Stimulated activated CD4-positive, alpha-beta T cell treated with anti-CD3 and anti-CD28 coated beads, Interleukin-4, amount 100 ng/mL, for 4 hours (primary cell): ENCODE measurements at places on chromosomes 16 and 17.
A peak's percentile ranks its signal among the peaks of the same experiment; 100 is the strongest.

- DNase-seq, result no peak
These were observed 48.8 kb downstream of the PIPOX start for GRCh38 chr17:29091606-29092289.

- no peak for DNase-seq
These were observed 3.9 kb downstream of the RAPGEFL1 start for GRCh38 chr17:40181205-40181604.

DNA sequence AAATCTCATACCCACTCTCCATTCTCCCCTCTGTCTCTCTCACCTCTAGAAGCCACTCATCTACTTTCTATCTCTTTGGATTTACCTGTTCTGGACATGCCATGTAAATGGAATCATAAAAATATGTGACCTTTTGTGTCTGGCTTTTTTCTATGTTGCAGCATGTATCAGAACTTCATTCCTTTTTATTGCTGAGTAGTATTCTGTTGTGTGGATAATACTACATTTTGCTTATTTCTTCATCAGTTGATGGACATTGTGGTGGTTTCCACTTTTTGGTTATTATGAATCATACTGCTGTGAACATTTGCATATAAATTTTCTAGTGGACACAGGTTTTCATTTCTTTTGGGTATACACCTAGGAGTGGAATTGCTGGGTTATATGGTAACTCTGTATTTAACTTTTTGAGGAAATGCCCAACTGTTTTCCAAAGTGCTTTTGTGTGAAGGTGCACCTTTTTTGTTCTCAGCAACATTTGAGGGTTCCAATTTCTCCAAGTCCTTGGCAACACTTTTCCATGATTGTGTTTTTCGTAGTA is 18.2 kb downstream of the MRTFB start:
- no peak for DNase-seq

DNA sequence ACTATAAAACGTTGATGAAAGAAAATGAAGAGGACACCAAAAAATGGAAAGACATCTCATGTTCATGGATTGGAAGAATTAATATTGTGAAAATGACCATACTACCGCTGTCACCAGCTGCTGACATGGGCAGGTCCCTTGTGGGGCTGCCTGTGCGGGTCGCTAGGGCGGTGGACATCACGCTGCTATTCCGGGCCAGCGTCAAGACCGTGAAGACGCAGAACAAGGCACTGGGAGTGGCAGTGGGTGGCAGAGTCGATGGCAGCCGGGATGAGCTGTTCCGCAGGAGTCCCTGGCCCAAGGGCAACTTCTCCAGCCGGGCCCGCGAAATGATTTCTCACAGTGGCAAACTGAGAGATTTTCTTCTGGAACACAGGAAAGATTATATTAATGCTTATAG is 48.2 kb upstream of the NSRP1 start:
- DNase-seq, result no peak

DNA sequence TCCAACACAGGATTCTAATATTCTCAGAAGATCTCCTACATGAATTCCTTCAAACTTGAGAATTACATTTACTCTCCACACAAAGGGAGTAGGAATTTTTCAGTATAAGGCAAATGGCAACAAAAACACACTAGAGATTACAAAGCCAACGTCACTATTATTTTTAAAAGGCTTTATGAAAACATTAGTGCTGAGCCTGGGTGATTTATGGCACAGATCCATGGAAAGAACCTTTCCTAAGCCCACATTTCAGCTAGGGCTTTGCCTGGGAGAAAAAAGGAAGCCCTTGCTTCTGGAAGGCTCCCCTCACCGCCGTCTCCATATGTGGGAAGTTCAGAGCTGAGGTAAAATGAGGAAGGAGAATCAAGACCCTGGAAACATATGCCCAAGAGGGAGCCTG is 499.4 kb upstream of the HSBP1 start:
- DNase-seq, result no peak

DNA sequence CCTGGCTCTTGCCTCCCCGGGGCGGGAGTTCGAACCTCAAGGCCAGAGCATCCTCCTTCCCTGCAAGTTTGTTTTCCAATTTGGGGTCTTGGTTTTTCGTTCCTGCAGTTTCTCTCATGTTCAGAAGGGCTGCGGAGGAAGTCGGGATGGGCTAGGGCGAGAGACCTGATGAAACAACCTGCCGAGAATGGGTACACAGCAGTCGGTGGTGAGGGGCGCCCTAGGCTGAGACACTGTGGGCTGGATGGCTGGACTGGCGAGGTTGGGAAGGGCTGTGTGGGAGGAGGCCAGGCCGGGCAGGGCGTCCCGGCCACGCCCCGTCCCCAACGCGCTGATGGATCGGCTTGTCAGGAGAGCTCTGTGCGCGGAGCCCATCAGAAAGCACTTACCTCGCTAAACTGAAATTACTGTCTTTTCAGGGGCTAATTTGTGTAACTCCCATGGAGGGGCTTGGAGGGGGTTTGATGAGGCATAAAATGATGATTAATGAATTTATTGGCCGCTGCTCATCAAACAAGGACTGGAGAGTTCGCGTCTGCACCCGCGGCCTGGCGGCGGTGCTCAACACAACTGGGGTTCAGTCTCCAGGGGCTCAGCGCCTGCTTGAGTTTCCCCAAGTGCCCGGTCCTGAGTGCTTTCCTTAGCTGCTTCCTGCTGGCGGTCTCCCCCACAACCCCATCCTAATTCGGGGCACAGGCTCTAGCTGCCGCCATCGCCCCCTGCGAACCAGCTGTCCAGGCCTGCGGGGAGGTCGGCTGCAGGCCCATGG is 9.0 kb downstream of the IRX5 start:
- no peak for DNase-seq

DNA sequence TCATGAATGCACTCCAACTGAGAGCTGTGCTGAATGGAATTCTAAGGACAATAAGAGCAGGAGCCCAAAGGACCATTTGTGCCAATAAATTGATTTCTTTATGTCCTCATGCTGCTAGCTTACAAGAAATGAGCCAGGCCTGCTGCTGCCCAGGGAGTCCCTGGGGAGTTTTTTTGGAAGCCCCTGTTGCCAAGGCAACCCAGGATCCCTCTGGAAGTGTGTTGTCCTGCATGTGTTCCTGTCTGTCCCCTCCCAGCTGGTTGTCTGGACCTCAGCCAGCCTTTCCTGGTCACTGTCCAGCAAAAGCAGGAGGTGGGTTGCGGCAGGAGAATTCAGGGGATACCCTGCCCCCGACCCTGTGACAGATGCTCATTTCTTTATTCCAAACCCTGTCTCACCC is 51.0 kb upstream of the GPRC5B start:
- DNase-seq, result no peak

DNA sequence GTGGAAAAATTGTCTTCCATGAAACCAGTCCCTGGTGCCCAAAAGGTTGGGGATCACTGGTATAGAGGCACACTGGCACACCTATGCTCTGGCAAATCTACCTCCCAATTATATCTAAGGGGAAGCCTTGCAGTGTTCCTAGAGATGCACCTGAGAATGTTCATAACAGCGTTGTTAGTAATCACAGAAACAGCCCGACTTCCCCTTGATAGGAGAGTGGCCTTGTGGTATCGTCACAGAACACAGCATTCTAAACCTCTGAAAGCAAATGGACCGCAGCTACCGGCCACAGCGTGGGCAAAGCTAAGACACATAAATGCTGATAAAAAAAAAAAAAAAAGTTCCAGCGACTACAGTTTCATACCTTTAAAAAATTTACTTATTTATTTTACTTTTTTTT is 39.1 kb upstream of the ADGRG1 start:
- DNase-seq, result no peak

GRCh38 chr17:63930951-63931575 is 1.1 kb downstream of the CD79B start:
- peak; percentile 52 for DNase-seq

- DNase-seq, result no peak
These were observed 8.5 kb downstream of the KIF19 start for GRCh38 chr17:74334393-74335039.

- no peak for DNase-seq
These were observed 9.1 kb downstream of the ZNF668 start for GRCh38 chr16:31064882-31065461.

DNA sequence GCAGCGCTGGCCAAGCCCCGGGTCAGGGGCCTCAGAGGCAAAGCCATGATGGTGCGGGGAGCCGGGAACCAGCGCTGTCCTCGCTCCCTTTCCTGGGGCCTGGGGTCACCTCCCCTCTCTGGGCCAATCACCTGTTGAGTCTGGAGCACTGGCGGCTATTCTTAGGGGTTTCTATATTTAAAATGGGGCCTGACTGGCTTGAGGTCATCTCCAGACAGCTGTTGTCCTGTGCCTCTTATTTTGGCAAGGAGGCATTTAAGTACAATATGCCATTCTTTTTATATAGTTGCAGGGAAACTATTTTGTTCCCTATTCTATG is at the start of gene COX6A2:
Gene COX6A2 (minus strand): TSS at position 82 of the 319 bp plus-strand sequence. CDS start 35 bp downstream, at position 47.
- DNase-seq, result no peak

GRCh38 chr16:728131-728889 is 1.4 kb downstream of the HAGHL start:
- DNase-seq, result peak; percentile 53

GRCh38 chr16:12362482-12363458 is 386.2 kb downstream of the SNX29 start:
- DNase-seq, result no peak

- DNase-seq, result no peak
These were observed 734 bp downstream of the ARHGDIG start for GRCh38 chr16:280991-281659.

- no peak for DNase-seq
These were observed 2.8 kb upstream of the MMP15 start for GRCh38 chr16:58022601-58023371.

- DNase-seq, result no peak
These were observed 1860.3 kb downstream of the TP53TG3F start for GRCh38 chr16:35319536-35320192.

GRCh38 chr17:20968913-20969616 is 73.7 kb downstream of the USP22 start:
- no peak for DNase-seq

DNA sequence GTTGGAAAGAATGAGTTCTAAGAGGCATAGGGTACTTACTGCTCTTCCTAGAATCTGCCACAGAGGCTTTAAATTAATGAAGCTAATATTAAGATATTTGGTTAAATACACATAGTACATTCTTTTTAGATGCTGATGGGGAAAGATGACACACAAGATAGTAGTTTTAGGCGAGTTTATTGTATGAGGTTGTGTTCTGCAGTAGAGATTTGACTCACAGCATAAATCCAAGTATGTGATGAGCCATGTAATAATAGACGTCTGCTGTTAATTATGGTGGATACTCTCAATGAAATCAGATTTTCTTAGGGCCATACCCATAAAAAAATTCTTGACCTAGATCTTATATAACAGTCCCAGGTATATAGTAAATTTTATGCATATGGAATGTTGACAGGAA is 8.0 kb downstream of the TNRC6C start:
- no peak for DNase-seq

GRCh38 chr16:54076006-54076504 is 210.5 kb downstream of the IRX3 start:
- no peak for DNase-seq

DNA sequence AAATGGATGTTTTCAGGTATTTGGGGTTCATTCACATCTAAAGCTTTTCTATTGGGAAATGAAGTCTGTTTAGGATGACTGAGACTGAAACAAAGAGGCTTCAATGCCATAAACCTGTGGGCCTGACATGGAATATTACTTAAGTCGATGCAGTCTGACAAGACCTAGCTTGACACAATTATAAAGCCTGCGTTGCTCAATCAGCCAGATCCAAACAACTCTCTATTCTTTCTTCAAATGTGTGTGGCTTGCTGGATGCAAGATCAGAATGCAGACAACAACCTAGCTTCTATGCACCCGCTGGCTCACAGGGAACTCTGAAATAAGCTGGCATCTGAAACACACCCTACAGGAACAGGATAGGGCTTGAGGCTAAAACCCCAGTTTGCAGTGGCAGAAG is 40.0 kb downstream of the RFFL start:
- DNase-seq, result no peak

- no peak for DNase-seq
These were observed 6.2 kb upstream of the TMEM235 start for GRCh38 chr17:78225088-78225865.

DNA sequence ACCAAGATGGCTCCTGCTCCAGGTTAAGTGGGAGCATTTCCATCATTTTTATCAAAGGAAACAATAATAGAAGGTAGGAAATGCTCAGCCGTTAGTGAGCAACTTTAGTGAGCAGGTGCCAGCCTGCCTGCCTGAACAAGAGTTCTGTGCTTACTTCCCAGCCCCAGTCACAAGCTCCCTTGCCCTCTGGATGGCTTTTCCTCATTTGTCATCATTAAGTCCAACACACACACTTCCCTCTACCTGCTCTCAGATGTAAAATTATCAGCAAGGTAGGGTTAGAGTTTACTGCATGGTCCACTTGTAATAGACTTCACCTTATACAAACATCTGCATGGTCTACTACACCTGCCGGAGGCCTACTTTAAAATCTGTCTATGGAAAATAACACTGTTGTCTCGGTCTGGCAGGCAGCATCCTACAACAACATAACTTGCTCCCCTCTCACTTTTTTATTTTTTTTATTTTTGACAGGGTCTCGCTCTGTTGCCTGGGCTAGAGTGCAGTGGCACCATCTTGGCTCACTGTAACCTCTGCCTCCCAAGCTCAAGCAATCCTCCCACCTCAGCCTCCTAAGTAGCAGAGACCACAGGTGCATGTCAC is 12.7 kb downstream of the TEX2 start:
- no peak for DNase-seq

DNA sequence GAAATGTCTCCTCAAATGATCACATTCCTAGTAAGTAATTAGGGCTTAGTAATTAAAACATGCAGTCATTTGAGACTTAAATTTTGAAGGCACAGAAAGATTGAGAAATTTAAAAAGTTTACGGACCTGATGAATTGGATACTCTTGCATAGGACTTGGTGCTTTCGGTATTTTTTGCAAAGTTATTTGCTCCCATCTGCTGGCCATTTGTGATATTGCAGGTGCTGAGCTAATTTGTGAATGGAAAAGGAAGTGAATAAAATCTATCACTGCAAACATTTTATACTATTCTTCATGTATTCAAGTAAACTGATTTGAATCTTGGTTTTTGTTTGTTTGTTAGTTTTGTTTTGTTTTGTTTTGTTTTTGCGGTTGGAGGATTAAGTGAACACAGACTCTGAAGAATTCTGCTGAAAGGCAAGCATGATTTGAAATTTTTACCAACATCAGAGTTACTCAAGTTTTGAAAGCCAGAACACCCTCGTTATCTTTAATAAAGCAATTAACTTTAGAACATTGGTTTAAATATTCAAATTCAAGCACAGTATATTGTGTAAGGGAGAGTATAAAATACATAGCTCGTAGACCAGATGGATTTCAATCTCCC is 689.5 kb upstream of the RBFOX1 start:
- DNase-seq, result peak; percentile 3

- no peak for DNase-seq
These were observed 1736.4 kb downstream of the TP53TG3F start for GRCh38 chr16:35195864-35196216.

GRCh38 chr16:5298202-5298601 is 200.6 kb upstream of the EEF2KMT start:
- DNase-seq, result no peak

DNA sequence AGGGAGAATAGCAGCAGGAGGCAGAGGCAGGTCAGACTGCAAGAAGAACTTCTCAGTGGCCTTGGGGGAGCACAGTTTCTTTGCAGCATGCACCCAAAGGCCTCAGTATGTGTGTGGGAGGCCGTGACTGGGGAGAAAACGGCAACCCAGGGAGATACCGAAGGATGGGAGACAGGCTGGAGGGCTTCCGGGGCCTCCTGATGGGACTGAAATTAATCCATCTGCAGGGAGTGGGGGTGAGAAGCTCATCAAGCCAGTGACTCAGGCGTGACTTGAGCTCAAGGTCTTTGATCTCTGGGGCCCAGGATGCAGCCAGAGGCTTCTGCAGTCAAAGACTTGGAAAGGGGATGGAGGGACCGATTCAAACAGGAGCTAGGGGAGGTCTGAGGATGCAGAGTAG is 5.1 kb upstream of the C17orf113 start:
- DNase-seq, result no peak

- DNase-seq, result peak; percentile 63
These were observed at the start of gene SGSM2 for GRCh38 chr17:2336852-2337543. TSS of gene SGSM2 (plus strand) at chr17:2337501. CDS start at chr17:2337689, 188 bp downstream.
